Esophagus mucosa (tissue), 1 donor: ENCODE measurements at places on chromosomes 1 and 21. TPM values are rescaled to one million over a fixed set of nuclear protein-coding genes. Genes with fewer than 3 reads are reported as not detected.

The PWP2 gene
- total RNA-seq = 2.5 TPM

The PLA2G2C gene
- 0.48 TPM for total RNA-seq

The REN gene
- total RNA-seq = not detected

The LPAR3 gene
- 20.6 TPM for total RNA-seq

The CD1D gene
- 0.44 TPM for total RNA-seq

The FNDC10 gene
- 5.7 TPM for total RNA-seq

The SMG7 gene
- 34.8 TPM for total RNA-seq

The MYOM3 gene
- 0.88 TPM for total RNA-seq

The CACNA1S gene
- not detected for total RNA-seq

The TAS1R3 gene
- 0.56 TPM for total RNA-seq

The IFNGR2 gene
- 86.8 TPM for total RNA-seq

The C1orf94 gene
- total RNA-seq = not detected

The NBPF3 gene
- 6.7 TPM for total RNA-seq

The DNASE2B gene
- not detected for total RNA-seq

The SHISA4 gene
- total RNA-seq = 1.2 TPM

The CCDC17 gene
- total RNA-seq = 2.5 TPM

The HPDL gene
- 1.6 TPM for total RNA-seq

The TNNT2 gene
- 3.9 TPM for total RNA-seq

The CTSE gene
- 0.12 TPM for total RNA-seq

The MX1 gene
- 36.9 TPM for total RNA-seq

The SPRR5 gene
- 3.5 TPM for total RNA-seq

The TMEM200B gene
- 1.4 TPM for total RNA-seq

The AGMAT gene
- total RNA-seq = 1.4 TPM
